ENCODE measurements at places on chromosomes 7 and 10.

GRCh38 chr10:2137549-2138174 is 400.3 kb upstream of the ADARB2 start:
- DNase-seq: no peak

DNA sequence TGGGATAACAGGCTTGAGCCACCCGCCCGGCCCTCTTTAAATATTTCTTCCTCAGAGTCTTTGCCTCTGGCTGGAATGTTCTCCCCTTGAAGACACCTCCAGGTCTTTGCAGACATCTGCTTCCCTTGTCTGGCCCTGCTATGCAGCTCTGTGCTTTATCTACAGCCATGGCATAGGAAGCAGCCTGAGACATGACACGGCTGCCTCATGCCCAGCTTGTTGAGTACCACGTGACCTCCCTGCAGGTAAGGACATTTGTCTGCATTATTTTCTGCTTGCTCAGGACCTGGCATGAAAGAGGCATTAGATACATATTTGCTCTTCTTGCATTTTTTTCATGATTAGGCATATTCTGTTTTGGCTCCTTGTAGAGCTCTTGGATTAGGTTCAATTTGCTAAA is 113.8 kb upstream of the KLF6 start:
- peak; percentile 75 for DNase-seq

DNA sequence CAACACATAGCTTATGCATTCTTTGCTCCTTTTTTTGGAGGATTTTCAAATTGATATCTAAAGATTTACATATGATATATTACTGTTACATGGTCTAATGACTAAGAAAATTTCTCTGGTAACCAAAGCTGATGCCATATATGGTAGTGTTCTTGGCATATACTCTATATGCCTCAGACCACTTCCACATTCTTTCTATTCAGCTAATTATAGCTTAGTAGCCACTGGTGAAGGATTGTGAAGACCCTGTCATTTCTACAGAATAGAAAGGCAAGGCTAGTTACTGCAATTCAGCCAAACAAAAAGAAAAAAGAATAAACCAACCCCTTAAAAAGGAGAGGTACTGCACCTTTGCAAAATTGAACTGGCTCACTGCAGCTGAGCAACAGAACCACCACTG is 3.7 kb downstream of the PURB start:
- DNase-seq: peak; percentile 56

- no peak for DNase-seq
Measured at GRCh38 chr10:47026301-47027107, 115.3 kb downstream of the PTPN20 start.

DNA sequence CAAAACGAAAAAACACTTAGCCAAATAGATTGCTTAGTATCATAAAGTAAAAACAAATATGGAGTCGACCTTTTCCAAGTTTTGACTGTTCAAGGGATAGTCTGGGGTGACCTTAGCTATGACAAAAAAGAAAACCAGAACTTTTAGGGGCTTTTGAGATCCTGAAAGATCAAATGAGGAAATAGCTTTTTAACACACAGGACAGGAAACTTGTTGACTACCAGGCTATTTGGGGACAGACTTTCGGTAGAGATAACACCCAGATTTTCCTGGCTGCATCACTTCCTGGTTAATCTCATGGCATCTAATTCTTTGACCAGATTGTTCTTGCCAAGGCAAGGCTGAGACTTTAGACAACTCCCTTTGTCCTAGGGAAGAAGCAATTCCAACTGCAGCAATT is 34.5 kb upstream of the EGR2 start:
- DNase-seq: no peak

DNA sequence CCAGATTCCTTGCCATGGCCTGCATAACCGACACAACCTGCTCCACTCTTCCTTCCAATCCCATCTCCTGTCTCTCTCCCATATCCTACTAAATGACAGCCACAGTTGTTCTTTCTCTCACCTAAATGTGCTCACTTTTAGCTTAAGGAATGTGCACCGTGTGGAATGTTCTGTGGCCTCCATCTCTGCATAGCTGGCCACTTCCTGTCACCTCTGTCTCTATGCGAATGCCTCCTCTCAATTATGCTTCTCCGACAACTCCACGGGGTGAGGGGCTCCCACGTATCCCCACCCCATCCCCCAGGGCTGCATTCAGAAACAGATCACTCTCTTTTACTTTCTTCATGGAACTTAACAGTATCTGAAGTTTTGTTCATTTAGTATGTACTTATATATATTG is 110.7 kb downstream of the RAB18 start:
- DNase-seq: no peak

GRCh38 chr10:129394518-129395328 is 72.3 kb upstream of the MGMT start:
- DNase-seq: no peak

- no peak for DNase-seq
Measured at GRCh38 chr10:129865960-129866359, 98.1 kb downstream of the EBF3 start.

GRCh38 chr10:18351421-18351820 is 211.2 kb downstream of the CACNB2 start:
- no peak for DNase-seq

GRCh38 chr7:76364198-76364584 is 5.4 kb upstream of the YWHAG start:
- no peak for DNase-seq

GRCh38 chr7:33882950-33883670 is 22.2 kb upstream of the BMPER start:
- DNase-seq: no peak

- no peak for DNase-seq
Measured at GRCh38 chr10:9823268-9823930, 1194.3 kb upstream of the CELF2 start.

- DNase-seq: peak; percentile 83
Measured at GRCh38 chr10:42933448-42934340, 143.2 kb upstream of the RET start.

DNA sequence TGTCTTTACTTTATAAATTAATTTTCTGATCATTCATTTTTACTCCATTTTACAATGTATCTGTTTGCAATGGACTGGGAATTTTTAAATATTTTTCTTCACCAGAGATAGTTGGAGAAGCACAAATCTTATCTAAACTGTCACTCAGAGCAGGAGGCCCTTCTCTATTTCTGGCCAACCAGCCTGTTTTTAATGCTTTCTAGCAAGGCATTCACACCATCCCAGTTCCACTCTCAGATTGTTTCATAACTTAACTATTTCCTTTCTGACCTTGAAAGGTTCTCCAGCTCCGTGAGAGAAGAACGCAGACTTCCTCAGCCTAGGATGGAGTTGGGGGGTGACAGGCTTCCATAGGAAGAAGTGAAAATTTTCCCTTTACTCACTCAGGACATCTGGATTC is 155.8 kb downstream of the SKIDA1 start:
- DNase-seq: no peak

DNA sequence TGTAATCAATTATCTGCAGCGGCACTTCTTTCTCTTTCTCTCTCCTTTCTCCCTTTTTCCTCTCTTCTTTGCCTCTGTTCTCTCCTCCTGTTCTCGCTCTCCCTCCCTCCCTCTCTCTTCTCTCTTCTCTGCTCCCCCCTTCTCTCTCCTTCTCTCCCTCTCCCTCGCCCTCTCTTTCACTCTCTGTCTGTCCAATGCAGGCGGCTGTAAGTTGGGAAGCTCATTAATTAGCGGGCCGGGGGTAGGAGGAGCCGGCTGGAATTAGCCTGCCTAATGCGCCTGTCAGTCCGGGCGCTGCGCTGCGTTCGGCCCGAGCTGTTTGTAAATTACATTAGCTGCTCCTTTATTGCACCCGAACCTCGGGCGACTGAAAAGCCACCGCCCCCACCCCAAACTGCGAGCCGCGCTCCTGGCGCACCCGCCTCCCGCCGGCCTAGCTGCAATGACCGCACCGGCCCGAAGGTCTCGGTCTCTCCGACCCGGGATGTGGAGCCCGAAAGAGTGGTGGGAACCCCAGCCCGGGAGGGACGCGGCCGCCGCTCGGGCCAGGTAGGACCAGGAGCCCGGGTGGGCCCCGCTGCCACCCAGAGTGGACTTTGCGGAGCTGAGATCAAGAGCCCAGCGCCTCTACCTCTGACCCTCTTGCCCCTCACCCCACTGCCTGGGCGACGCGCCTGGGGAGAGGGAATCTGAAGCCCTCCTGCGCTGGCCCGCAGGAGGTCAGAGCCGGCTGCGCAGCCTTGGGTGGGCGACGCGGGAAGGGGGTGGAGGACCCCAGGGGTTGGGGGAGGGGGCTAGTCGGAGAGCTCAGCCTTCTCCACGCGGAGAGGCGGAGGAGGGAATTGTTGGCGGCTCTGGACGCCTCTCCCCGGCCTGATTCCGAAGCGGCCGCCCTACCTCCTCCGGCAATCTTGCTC is at the start of gene LBX1:
Gene LBX1, minus strand, starts transcription at position 198 of the 917 bp plus-strand sequence. CDS start 648 bp downstream, outside the sequence.
- DNase-seq: peak; percentile 55

- peak; percentile 9 for DNase-seq
Measured at GRCh38 chr10:124062390-124062789, 31.0 kb downstream of the CHST15 start.

DNA sequence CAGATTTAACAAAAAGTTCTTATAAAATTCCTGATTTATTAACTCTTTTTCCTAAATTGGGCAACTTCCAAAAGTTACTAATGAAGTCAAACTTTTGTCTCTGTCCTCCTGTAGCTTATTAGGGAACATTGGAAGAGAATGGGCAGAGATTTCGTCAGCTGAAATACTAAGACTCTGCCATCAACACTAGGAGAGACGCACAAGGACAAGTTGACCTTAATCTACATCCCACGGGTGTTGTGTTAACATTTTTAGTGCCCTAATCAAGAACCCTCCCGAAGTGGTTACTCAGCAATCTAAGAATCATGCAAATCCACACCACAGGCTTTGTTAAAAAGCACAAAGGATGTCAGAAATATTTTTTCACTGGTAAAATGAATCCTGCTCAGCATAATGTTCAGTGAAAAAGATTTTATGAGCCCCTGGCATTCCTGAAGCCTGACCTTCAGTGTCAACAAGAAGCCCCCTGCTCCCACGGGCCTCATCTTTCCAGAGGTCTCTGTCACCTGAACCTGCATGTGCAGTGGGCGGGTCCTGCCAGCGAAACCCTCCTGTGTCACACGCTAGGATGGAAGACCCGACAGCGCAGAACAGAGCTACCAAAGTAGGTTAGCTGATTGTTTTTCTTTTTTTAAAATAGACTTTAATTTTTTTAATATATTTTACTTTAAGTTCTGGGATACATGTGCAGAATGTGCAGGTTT is 70.6 kb upstream of the AKR1E2 start:
- DNase-seq: no peak

All from NCI-H69 (cell line).